ENCODE measurements at places on chromosomes 13 and 19. TPM values are rescaled to one million over a fixed set of nuclear protein-coding genes. Genes with fewer than 3 reads are reported as not detected.

IGFL2 gene
- total RNA-seq: 0.61 TPM

CABP5 gene
- not detected for total RNA-seq

SRRM5 gene
- not detected for total RNA-seq

C19orf44 gene
- 0.26 TPM for total RNA-seq

MCEMP1 gene
- total RNA-seq: not detected

GJB2 gene
- 1.2 TPM for total RNA-seq

SULT2B1 gene
- not detected for total RNA-seq
